Stimulated activated CD4-positive, alpha-beta T cell treated with anti-CD3 and anti-CD28 coated beads, Interleukin-1b, Interleukin-23, amount 100 ng/mL, for 1 hour (primary cell): ENCODE measurements at places on chromosomes 3 and 15.

DNA sequence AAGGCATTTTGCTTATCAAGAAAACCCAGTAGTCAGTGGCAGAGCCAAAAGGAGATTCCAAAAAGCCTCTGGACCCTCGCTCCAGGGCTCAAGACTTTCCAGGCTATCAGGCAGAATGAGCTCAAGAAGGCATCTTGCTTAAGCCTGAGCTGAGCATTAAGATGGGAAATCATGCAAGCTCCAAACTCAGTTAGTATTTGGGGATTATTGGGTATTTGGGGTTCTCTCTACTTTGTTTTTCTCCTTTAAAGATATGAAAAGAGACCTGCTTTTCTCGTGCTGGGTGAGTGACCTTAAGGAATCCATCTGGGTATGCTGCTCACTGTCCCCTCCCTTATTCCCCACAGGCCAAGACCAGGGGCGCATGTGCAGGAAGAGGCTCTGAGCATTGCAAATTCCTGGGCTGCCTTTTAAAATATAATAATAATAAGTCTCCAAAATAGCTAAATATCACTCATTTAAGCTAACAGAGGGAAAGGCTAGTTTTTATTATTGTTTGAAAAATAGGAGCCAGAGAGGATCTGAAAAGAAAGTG lies 75.4 kb upstream of the HACD2 start:
- DNase-seq = no peak

DNA sequence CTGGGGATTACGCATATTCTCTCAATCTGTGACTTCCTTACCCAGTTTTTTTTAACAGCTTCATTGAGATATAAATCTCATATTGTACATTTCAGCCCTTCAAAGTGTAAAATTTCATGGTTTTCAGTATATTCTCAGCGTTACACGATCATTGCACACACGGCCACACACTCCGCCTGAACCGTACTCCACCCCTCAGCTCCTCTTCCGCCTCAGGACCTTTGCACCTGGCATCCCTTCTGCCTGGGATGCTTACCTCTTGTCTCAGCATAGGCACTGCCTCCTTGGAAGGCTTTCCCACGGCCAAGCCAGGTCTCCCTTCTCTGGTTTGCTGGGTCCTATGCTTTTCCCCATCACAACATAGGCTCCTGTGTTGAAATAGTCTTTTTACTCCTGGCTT lies 57.4 kb upstream of the NR2C2 start:
- no peak for DNase-seq

DNA sequence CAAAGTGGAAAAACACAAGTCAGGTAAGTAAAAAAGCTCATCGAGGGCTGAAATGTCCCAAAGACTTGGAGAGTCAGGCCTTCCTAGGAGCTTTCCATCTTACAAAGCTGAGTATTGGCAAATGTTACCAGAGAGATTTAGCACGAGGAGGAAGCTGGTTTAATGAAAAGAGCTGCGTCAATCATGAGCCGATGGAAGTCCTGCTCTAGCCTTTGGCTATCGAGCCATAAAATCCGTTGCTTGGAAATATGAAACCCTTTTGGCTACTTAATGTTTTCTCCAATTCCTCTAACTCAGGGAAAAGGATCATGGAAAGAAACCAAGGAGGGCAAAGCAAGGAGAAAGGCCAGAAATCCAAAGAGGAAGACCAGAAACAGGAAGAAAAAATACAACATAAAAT lies 1074.6 kb downstream of the FHIT start:
- no peak for DNase-seq

DNA sequence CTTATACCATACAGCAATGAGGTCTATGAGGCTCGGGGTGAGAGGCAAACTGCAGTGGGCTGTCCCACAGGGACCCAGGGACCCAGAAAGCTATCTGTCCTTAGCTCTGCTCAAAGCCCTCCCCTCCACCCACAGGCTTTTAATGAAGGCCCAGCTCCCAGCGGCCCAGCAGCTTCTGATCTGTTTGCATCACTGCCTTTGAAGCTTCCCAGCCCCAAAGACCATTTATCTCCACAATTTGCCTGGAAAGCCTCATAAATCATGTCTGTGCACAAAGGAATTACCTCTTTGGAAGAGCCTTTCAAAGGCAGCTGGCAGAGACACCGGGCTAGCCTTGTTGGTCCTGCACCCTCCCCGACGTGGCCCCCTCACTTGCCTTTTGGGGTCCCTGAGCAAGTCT lies 123.9 kb downstream of the RAB11A start:
- DNase-seq = no peak

DNA sequence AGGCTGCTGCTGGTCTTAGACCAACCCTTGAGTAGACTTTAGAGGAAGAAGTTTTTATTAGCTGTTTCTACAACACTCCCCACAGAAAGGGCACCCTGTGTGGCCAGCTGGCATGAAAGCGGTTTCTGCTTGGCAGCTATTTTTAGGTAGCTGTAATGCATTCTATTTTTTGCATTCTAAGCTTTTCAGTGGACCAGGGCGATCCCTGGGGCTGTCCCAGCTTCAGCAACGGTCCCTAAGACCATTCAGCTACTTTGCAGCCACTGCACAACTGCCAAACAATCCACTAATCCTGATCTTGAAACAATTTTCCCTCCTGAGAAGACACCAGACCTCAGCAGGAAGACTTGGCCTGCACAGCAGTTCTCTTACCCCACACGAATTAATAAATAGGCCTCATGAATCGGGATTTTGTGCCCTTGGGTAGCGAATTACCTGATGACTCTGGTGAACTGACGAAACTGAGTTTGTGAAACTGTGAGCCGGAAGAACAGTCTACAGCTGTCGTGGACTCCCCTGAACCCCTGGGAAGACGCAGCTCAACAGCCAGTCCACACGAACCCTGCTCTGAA lies 14.6 kb upstream of the TFRC start:
- DNase-seq = no peak

- DNase-seq = no peak
Measured at GRCh38 chr15:83858820-83859505, 205.0 kb downstream of the ADAMTSL3 start.

- DNase-seq = no peak
Measured at GRCh38 chr3:177388209-177388608, 190.9 kb upstream of the TBL1XR1 start.

DNA sequence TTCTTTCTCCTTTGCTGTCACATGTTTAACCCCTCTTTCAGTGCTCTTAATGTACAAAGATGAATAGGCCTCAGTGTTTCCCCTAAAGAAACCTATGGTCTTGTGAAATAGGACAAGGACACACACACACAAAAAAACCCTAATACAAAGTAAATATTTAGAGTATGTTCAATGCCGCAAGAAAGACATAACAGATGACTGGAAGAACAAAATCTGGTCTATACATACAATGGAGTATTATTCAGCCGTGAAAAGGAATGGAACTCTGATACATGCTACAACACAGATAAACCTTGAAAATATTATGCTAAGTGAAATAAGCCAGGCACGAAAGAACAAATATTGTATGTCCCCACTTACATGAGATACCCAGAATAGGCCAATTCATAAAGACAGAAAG lies 123.1 kb downstream of the ADAM10 start:
- DNase-seq = no peak

GRCh38 chr3:32817558-32818228 lies at the start of gene TRIM71:
TSS of gene TRIM71 (plus strand) at chr3:32817997. CDS start at chr3:32818081, 84 bp downstream.
- no peak for DNase-seq

GRCh38 chr15:99564221-99565048 lies 1.3 kb upstream of the MEF2A start:
- no peak for DNase-seq

DNA sequence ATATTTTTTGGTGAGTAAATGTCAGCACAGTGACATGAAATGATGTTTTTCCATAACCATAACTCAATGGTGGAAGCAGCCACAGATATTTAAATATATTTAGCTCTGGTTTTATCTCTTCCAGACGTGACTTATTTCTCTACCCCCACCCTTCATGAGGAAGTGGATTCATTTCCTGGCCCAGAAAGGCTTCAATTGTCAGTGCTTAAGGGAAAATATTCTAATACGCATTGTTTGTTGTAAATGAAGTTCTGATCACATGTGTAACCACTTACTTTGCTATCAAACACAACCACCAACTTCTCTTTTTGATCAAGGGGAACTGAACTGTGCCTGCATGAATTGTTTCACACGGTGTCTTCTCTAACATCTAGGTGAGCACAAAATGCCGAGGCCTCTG lies 14.0 kb downstream of the CLDN16 start:
- no peak for DNase-seq

- DNase-seq = no peak
Measured at GRCh38 chr15:64847876-64848716, 6.4 kb downstream of the PLEKHO2 start.

DNA sequence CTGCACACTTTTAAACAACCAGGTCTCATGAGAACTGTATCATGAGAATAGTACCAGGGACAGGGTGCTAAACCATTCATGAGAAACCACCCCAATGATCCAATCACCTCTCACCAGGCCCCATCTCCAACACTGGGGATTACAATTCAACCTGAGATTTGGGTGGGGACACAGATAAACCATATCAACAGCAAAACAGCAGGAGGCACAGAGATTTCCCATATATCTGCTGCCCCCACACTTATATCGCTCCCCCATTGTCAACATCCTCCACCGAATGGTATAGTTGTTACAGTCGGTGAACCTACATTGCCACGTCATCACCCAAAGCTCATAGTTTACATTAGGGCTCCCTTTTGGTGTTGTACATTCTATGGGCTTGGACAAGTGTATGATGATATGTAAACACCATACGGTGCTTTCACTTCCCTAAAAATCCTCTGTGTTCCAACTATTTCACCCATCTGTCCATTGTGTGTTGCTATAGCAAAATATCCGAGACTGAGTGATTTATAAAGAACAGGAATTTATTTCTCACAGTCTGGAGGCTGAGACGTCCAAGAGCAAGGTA lies 224.8 kb downstream of the FAM43A start:
- no peak for DNase-seq

DNA sequence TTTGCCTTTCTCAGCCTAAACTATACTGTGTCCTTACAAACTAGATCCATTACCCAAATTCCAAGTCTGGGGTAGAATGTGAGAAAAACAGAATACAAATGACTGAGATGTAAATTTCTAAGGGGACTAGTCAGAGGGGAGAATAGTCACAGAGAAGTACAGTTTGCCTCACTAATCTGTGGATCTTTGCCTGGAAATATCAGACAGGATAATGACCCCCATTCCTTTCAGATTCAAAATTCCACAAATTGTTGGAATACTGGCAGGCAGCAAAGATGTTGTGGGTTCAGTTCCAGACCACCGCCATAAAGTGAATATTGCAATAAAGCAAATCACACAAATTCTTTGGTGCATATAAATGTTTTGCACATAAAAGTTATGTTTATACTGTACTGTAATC lies 762.8 kb upstream of the NR2F2 start:
- no peak for DNase-seq

DNA sequence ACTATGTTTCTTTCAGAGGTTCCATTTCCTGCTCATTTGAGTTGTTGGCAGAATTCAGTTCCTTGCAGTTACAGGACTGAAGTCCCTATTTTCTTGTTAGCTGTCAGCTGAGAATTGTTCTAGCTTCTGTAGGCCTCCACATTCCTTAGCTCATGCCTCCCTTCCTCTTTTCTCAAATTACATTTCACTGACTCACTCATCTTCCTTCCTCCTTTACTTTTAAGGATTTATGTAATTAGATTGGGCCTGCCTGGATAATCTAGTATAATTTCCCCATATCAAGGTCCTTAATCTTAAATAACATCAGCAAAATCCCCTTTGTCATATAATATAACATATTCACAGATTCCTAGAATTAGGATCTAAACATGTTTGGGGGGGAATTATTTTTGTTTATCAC lies 40.6 kb upstream of the RBMS3 start:
- no peak for DNase-seq

GRCh38 chr15:85545185-85545584 lies 164.8 kb downstream of the AKAP13 start:
- DNase-seq = no peak

GRCh38 chr3:98359993-98360675 lies 6.5 kb downstream of the OR5K4 start:
- no peak for DNase-seq

GRCh38 chr3:78644847-78645246 lies 1123.0 kb downstream of the ROBO1 start:
- DNase-seq = no peak

GRCh38 chr3:138796761-138797160 lies 38.0 kb downstream of the PIK3CB start:
- DNase-seq = no peak

- no peak for DNase-seq
Measured at GRCh38 chr15:46856839-46857502, 860.3 kb upstream of the SEMA6D start.

GRCh38 chr15:42285034-42285433 lies 11.8 kb upstream of the TMEM87A start:
- no peak for DNase-seq

DNA sequence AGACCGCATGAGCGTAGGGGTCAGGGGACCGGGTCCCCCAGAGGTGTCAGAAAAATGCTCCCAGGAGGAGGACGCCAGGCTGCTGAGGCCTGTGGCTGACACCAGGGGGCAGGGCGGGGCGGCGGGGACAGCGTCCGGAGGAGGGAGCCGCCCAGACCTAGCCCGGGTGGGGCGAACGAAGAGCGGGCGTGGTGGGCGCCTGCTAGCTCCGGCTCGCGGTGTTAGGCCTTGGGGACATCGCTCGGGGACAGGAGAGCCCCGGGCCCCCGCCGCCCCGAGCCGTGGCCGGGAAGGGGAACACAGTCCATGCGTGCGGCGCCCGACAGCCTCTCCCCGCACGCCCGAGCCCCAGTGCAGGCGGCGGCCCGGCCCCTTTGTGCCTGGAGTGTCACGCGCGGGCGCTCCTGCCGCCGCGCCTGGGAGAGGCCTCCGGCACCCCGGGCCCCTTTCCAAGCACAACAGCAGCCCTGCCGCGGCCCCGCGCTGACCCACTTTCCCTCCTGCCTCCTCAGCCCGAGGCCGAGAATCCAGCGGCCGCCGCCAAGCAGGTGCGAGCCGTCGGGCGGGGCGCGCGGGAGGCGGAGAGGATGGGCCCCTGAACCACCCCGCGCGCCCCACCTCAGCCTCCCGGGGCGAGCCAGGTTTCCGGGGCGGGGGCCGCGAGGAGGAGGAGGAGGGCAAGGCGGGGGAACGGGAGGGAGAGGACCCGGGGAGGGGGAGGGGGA lies 111.0 kb upstream of the KLF13 start:
- peak; percentile 60 for DNase-seq

- no peak for DNase-seq
Measured at GRCh38 chr3:20608054-20608738, 422.2 kb upstream of the SGO1 start.

GRCh38 chr3:154421083-154421482 lies 8.9 kb downstream of the GPR149 start:
- DNase-seq = no peak

DNA sequence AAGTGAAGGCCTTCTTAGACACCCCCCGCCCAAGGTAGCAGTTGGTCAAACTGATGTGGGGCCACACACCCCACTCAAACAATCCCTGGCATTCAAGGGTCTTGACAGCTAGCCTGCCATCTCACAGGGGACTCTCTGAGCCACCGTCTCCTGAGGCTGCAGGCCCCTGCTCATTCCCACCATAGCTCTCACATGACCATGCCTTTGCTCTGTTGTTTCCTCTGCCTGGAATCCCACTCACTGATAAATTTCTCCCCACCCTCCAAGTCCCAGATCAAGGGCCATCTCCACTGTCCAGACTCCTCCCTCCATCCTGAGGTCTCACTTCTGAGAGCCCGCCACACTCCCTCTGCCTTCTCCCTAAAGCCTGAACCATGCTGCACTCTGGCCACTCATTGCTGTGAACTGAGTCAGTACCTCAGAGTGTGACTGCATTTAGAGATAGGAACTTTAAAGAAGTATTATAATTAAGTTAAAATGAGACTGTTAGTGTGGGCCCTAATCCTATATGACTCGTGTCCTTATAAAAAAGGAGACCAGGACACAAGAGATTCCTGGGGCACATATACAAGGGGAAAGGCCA lies 10.0 kb downstream of the WNT7A start:
- no peak for DNase-seq
